ENCODE measurements at places on chromosomes 1 and 21.
A peak's percentile ranks its signal among the peaks of the same experiment; 100 is the strongest.

GRCh38 chr1:94755675-94756074 is 64.5 kb upstream of the SLC44A3 start:
- DNase-seq = peak; percentile 46

DNA sequence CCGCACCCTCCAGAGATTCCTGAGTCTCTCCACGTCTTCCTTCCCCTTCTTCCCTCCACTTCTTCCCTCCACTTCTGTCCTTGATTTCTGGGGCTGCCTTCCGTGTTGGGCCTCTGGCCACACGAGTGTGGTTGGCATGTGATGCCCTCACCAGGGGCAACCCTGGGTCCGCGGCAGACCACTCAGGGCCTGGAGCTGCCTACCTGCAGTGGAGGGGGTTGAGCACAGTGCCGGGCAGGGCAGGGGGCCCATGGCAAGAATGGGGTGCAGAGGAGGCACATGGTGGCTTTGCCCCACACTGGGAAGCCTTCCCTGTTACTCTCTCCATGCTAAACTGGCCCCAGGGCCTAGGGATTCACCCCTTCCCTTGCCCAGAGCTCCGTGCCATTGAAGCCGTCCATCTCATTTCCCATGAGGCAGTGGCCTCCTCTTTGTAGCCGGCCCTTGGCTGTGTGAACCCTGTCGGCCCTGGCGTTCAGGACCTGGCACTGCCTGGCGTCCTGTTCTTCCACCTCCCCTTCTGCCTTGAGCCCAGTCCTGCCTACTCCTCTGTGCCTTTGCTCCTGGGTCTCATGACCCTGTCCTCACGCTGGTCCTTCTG is 13.4 kb downstream of the RRP1 start:
- no peak for DNase-seq

DNA sequence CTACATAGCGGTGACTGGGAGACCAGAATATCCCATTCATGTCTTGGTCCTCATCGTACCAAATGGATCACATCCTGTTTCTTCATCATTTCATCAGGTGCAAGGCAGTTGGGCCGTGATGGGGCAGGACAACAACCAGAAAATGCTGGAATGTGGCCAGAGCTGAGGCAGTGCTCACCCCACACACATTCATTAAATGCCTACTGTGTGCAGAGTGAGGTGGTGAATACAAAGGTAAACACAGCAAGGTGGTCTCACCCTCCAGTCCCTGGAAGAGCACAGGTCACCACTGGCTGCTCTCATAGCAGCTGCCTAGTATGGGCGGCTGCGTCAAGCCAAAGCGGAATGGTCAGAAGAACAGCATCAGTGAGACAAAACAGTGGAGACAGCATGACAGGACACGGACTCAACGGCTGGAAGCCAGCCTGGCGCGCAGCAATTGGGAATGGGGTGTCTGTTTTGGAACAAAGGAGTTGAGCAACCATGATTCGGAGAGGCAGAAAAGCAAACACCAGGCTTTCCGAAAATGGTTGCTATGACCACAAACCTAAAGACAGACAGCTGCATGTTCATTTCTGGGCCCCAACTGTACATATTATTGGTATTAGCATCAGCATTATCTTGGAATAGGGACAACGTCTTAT is 5.6 kb upstream of the ADAMTSL4 start:
- DNase-seq = no peak

DNA sequence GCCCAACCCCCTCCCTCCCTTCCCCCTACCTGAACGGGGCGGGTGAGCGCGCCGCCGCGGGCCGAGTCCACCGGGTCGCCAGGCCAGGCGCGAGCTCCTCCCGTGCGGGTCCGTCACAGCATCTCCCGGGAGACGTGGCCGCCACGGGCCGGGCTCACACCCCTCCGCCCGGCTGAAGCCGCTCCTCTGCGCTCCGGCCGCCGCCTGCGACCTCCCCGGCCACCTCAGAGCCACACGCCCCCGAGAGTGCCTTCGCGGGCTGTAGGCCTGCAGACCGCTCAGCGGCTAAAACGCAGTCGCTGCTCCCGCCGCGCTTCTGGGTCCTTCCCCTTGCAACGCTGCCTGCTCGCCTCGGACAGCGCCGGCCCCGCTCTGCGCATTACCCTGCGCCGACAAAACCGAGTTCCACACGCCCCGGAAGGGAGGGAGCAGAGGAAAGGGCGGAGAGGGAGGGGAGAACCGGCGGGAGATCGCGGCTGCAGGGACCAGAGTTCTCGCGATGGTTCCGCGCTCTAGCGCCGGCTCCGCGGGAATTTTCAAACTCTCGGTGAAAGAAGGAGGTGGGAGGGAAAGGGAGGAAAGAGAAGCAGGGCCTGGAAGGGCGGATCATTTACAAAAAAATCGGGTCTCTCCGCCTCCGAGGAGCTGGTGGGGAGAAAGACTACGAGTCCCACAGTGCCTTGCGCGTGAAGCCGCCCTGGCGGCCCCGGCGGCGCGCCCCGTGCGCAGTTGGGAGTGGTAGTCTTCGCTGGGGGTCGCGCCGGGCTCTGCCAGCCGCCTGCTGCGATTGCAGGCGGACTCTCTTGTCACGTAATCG is at the start of gene AHCTF1:
Gene AHCTF1, minus strand, starts transcription at position 400 of the 817 bp plus-strand sequence. CDS start 13,578 bp downstream, outside the sequence.
- DNase-seq = peak; percentile 99

- no peak for DNase-seq
Measured at GRCh38 chr1:35706846-35707600, 11.7 kb downstream of the C1orf216 start.
